ENCODE measurements at places on chromosomes 1 and 21.

DNA sequence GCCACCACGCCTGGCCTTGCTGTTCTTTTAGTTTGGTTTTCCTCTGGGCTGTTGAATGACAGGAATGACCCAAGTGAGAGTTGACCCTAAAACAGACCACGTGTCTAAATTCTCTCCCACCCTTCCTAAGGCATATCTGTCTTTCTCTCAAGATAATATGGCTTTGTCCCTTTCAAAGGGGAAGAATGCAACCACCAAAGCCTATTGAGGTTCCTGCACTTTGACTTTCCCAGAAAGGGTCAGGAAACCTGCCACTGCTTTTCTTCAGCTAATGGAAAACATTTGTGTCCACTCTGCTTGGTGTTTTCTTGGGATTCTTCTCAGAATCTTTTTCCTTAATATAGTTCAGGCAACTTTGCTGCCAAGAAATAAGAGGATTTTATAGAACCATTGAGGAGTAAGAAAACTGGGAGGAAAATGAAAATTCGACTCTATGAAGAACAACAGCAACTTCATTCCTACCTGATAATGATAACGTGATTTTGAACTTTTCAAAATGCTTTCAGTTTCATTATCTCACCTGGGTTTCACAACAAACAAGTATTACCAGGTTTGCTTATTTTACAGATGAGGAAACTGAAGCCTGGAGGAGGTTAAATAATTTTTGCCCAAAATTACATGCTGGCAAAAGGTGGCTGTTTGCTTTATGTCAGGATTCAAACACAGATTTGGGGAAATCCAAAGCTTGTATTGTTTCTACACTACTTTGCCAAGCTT is 6.9 kb downstream of the PLPP3 start:
- H3K27ac ChIP-seq = no peak overlapping the region
- H3K27me3 ChIP-seq = peaks cover 7% of the 10 kb centered on the region
- H3K4me1 ChIP-seq = no peaks in the 10 kb centered on the region

DNA sequence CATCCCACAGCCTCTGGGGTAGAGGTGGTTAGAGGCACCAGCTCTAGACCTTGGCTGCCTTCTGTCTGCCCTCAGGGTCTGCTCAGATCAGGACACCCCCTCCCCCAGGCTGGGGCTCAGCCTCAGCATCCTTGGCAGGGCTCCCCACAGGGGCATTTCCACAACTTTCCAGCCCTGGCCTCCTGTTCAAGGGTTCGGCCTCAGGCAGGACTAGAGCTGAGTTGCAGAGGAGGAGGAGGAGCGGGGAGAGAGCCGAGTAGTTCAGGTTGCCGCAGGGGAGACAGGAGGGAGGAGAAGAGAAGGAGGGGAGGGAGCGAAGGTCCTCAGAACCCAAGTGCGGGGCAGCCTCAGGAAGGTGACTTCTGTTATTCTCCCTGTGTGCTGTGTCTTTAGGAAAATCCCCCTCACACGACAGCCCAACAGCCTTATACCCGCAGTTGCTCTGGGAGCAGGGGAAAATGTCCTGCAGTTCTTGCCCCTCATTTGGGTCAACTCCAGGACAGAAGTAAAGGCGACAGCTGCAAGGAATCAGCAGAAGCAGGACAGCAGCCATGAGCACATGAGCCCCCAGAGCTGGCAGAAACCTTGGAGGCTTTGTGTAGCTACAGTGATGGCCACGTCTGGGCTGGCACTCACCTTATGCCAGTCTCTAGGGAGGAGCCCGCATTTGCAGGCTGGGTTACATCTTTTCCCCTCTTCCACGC is 46.5 kb upstream of the TENT5B start:
- H3K4me1 ChIP-seq = no peaks in the 10 kb centered on the region
- no peak for DNase-seq
- H3K4me3 ChIP-seq = no peak overlapping the region
- H3K36me3 ChIP-seq = no peaks in the 10 kb centered on the region

DNA sequence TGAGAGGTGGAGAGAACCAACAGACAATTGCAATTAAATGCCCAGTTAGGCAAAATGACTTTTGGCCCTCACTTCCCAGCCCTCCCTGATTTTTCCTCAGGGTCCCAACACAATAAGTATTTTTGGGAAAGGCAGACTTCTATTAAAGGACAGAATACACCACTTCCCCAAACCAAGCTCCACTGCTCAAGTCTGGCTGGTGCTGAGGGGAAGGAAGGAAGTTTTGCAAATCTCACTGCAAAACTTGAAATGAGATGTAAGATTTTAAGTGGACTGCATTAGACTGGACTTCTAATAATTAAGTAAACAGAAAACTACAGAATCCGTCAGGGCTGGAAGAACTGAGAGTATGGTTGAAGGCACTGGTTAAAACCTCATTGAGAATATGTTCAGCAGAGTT is 32.2 kb upstream of the CD1D start:
- DNase-seq = no peak
- no peaks in the 10 kb centered on the region for H3K36me3 ChIP-seq
- peaks cover 20% of the 10 kb centered on the region for H3K4me1 ChIP-seq
- no peak overlapping the region for H3K27ac ChIP-seq
- H3K27me3 ChIP-seq = no peaks in the 10 kb centered on the region
- peak overlapping the region; percentile 51 for H3K4me3 ChIP-seq

DNA sequence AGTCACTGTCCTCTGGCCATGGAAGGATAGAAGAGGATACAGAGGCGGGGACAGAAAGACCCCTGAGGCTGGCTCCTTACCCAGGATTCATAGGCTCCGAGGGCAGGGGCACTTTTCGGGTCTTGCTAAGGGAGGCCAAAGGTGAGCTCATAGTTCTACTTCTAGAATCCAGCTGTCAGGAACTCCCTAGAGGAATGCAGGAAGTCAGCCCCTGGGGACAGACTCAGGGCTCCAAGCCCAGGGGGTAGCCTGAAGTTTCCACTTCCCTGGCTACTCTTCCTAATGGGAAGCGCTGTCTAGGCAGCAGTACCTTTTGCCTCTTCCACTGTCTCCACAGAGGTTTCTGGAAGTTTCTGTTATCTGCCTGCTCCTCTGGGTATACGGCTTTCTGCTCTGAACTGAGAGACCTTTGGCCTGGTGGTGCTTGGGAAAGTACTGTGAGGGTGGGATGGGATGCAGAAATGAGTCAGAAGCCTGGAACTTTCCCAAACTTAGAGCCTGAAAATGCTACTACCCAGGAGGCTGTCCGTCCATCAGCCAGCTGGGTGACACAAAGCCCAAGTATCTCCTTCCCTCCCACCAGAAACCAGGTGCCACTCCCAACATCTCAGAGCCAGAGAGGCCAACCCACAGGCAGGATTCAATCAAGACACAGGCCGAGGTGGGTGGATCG is 3.6 kb downstream of the UBXN11 start:
- H3K4me1 ChIP-seq = peaks cover 39% of the 10 kb centered on the region
- no peaks in the 10 kb centered on the region for H3K27me3 ChIP-seq
- no peak overlapping the region for H3K27ac ChIP-seq
- H3K36me3 ChIP-seq = peaks cover 2% of the 10 kb centered on the region
- no peak overlapping the region for H3K4me3 ChIP-seq

DNA sequence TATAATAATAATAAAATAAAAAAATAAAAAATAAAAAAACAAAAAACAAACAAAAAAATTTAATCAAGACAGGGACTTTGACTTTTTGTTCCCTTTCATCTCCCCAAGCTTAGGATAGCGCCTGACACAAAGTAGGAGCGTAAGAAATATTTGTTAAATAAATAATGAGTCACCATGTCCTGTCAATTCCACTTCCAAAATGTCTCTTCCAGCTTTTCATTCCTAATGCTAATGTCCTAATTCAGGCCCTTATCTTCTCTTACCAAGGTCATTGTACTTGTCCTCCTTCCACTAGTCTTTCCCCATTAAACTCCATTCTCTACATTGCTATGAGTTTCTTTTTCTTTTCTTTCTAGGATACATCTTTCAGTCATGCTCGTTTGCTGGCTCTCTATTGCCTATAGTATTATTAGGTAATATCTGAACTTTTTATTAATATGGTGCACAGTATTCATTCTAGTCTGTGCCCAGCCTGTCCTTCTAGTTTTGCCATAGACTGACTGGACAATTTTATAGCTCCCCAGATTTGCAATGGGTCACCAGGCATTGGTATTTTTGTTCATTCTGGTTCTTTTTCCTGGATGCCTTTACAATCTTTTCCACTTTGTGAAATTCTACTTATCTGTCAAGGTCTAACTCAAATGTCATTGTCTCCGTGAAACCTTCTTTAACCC is 11.4 kb downstream of the NEXN start:
- H3K36me3 ChIP-seq = no peaks in the 10 kb centered on the region
- peaks cover 8% of the 10 kb centered on the region for H3K27me3 ChIP-seq
- H3K4me3 ChIP-seq = no peak overlapping the region
- DNase-seq = no peak
- H3K4me1 ChIP-seq = no peaks in the 10 kb centered on the region

DNA sequence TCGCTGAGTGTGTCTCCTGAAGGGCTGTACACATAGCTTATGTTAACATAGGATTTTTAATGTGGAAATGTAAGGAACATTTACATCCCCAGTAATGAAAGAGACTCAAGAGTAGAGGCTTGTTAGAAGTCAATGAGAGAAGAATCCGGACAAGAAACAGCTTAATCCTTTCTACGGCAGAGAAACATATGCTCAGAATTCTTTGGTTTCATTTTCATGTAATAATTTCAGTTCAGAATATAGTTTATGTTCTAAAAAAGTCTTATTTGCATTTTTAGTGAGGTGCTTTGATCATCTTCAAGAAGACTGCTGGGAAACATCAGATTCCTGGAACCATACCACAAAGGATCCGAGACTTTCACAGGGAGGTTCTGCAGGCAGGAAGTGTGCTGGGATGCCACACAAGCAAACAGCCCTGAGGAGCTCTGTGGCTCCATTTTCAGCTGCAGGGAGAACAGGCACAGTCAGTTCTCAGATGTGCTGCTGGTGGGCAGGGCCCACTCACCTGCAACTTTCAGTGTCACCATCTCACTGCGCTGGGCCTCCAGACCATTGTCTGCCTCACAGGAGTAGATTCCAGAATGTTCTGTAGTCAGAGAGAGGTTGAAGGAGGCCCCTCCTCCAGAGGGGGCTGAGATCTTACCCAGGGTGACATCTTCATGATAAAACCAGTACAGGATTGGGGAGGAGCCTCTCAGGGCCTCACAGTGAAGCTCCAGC is 28.4 kb downstream of the FCRL5 start:
- no peaks in the 10 kb centered on the region for H3K36me3 ChIP-seq
- no peak overlapping the region for H3K27ac ChIP-seq
- no peaks in the 10 kb centered on the region for H3K27me3 ChIP-seq

DNA sequence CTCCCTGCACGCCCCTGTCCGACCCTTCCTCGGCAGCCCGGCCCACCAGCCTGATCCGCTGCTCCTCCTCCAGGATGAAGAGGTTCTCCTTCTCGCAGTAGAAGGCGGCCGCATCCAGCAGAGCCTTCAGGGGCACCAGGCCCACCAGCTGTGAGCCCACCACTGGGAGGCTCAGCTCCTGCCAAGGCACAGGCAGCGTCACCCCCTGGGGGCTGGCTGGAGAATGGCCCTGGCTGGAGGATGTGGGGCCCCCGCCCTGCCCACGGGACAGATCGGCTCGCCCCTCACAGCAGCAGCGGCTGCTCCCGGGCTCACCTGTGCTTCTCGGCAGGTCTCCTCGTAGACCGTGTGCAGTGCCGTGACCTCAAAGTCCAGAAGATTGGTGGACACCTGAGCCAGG is 5.3 kb downstream of the FTCD start:
- DNase-seq = no peak
- no peak overlapping the region for H3K27ac ChIP-seq
- H3K4me3 ChIP-seq = no peak overlapping the region
- H3K36me3 ChIP-seq = no peaks in the 10 kb centered on the region
- no peaks in the 10 kb centered on the region for H3K27me3 ChIP-seq

DNA sequence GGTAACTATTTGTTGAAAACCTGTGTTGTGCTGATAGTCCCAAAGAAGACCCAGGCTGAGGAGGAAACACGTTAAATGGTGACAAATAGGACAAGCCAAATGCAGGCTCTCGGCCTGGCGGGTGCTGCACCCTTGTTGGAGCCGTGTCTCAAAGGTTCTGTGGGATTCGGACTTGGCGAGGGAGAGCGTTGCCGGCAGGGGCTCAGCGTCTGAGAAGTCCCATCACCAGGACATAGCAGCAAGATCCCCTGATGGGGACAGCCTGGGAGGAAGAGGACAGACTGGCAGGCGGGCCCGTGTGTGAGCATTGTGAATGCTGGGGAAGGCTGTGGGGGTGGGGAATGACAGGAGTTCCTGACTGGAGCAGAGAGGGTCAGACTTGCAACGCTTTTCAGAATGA is 142.5 kb downstream of the PGBD5 start:
- H3K4me3 ChIP-seq = no peak overlapping the region
- H3K27me3 ChIP-seq = peaks cover 2% of the 10 kb centered on the region
- no peak for DNase-seq
- peaks cover 14% of the 10 kb centered on the region for H3K4me1 ChIP-seq

DNA sequence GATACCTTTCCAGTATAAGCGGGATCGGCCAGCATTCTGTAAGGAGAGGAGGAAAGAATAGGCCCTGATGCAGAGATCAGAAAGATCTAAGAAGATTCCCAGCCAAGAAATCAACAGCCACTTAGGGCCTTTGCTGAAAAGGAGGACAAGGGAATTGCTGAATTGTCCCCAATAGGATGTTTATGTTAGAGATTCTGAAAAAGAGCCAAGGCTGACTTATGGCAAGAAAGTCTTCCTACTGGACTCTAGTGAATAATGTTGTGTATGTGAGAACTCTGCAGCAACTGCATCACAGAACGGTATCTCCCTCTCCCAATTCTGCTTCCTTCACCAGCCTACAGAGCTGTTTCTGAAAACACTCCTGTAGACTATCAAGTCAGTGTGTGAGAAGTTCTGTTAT is 298.0 kb upstream of the CXADR start:
- no peak for DNase-seq
- H3K36me3 ChIP-seq = no peaks in the 10 kb centered on the region
- H3K27ac ChIP-seq = no peak overlapping the region
- H3K4me1 ChIP-seq = no peaks in the 10 kb centered on the region

GRCh38 chr1:59605184-59605583 is 209.6 kb upstream of the HOOK1 start:
- H3K4me3 ChIP-seq = no peak overlapping the region
- no peaks in the 10 kb centered on the region for H3K4me1 ChIP-seq
- H3K27ac ChIP-seq = no peak overlapping the region
- no peak for DNase-seq

DNA sequence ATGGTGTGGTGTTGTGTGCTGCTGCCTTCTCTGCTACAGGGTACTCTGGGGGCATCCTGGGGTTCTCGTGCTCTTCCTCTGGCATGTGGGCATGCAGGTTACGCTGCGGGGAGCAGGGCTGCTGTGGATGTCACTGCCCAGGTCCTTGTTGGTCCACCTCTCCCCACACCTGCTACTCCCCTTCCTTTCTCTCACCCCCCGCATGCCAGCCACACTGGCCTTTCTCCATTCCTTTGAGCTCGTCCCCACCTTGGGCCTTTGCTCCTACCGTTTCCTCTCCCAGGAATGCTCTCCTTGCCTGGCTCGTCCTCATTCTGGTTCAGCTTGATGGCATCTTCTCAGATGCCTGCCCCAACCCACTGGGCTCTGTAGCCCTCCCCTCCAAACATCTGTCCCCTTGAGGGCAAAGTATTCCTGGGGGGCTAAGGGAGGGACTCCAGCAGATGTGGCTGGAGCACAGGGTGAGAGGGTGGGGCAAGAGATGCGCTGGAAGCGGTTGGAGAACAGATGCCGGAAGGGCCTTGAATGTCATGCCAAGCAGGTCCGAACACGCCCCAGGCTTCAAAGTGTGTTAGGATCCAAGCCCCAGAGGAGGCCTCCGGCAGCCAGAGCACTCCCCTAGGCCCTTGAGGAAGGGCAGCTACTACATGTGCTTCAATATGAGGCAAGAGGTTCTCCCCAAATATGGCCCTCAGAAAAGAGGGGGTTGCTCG is 23.4 kb downstream of the DMRTB1 start:
- H3K27ac ChIP-seq = no peak overlapping the region
- H3K4me3 ChIP-seq = no peak overlapping the region
- no peak for DNase-seq
- peaks cover 16% of the 10 kb centered on the region for H3K27me3 ChIP-seq
- H3K4me1 ChIP-seq = peaks cover 5% of the 10 kb centered on the region
